Central memory CD4-positive, alpha-beta T cell (primary cell): ENCODE measurements at places on chromosomes 4 and X.

- no peak for DNase-seq
These were observed 10.2 kb downstream of the PDGFC start for GRCh38 chr4:156961196-156962057.

- no peak for DNase-seq
These were observed 1119.6 kb downstream of the PCDH18 start for GRCh38 chr4:136412708-136413107.

DNA sequence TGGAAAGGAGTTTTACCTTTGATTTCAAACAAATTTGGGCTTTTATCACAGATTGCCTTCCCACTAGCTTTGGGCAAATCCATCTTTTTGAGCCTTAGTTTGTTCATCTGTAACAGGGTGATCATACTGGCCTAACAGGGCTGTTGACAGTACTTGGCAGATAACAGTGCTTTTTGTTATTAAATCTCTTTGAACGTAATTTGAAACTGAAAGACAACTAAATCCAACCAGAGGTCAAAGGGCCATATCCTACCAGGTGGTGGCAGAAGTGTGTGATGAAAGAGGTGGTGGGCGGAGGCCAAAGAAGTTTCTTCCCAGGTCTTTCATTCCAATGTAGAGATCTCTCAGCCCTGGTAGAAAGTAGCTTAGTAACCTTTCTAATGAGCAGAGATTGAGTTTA, 35.2 kb upstream of the TADA2B start:
- DNase-seq: no peak

GRCh38 chrX:110180928-110181310, 137.0 kb downstream of the AMMECR1 start:
- DNase-seq: no peak
